ENCODE measurements at places on chromosomes 1 and 21.

GRCh38 chr1:8682573-8682972 is 134.9 kb downstream of the RERE start:
- peak overlapping the region; percentile 11 for H3K27ac ChIP-seq
- peaks cover 2% of the 10 kb centered on the region for H3K36me3 ChIP-seq
- no peaks in the 10 kb centered on the region for H3K27me3 ChIP-seq
- DNase-seq, result no peak
- no peak overlapping the region for H3K4me3 ChIP-seq
- H3K4me1 ChIP-seq, result peaks cover 100% of the 10 kb centered on the region

GRCh38 chr1:197890936-197891335 is 11.5 kb upstream of the C1orf53 start:
- H3K4me1 ChIP-seq, result no peaks in the 10 kb centered on the region
- H3K27ac ChIP-seq, result no peak overlapping the region
- DNase-seq, result no peak
- H3K27me3 ChIP-seq, result no peaks in the 10 kb centered on the region
- H3K36me3 ChIP-seq, result no peaks in the 10 kb centered on the region
- no peak overlapping the region for H3K4me3 ChIP-seq

- no peaks in the 10 kb centered on the region for H3K36me3 ChIP-seq
- H3K4me1 ChIP-seq, result no peaks in the 10 kb centered on the region
- no peak for DNase-seq
- no peak overlapping the region for H3K4me3 ChIP-seq
- no peak overlapping the region for H3K27ac ChIP-seq
- no peaks in the 10 kb centered on the region for H3K27me3 ChIP-seq
These were observed 28.7 kb downstream of the PTGFR start for GRCh38 chr1:78519446-78519845.

DNA sequence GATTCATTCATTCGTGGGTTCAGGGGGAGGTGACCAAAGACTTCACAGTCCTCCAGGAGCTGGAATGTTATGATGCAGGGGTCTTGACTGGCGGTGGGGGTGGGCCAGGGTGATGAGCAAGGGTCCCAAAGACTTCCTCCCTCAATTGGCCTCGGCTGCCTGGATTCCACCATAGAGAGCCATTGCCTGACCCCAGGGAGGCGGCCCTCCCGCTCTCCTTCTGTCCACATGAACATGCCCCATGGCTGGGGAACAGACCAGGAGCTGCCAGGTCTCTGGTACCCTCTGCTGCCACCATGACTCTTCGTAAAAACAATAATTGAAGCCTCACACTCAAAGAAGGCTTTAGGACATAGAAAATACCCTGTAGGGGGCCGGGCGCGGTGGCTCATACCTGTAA is 102.5 kb upstream of the CASZ1 start:
- no peak overlapping the region for H3K4me3 ChIP-seq
- H3K4me1 ChIP-seq, result peaks cover 17% of the 10 kb centered on the region
- H3K27ac ChIP-seq, result no peak overlapping the region
- no peak for DNase-seq
- no peaks in the 10 kb centered on the region for H3K36me3 ChIP-seq
- no peaks in the 10 kb centered on the region for H3K27me3 ChIP-seq

Measured in A673 (cell line).